ENCODE measurements at places on chromosomes 5 and 9. TPM values are rescaled to one million over a fixed set of nuclear protein-coding genes. Genes with fewer than 3 reads are reported as not detected.

Gene LMX1B
- not detected for total RNA-seq

Gene C9orf85
- 10.6 TPM for total RNA-seq

Gene DIPK1B
- total RNA-seq, result 0.76 TPM

Gene CCNO
- total RNA-seq, result 2.2 TPM

Gene TAF11L14
- not detected for total RNA-seq

Gene PCDHB15
- total RNA-seq, result 0.44 TPM

Gene SV2C
- total RNA-seq, result 0.12 TPM

Gene RGS7BP
- 0.12 TPM for total RNA-seq

Gene DMGDH
- total RNA-seq, result 0.60 TPM

Gene IL9
- total RNA-seq, result not detected

Gene SLIT3
- 3.5 TPM for total RNA-seq

Gene GRIN1
- total RNA-seq, result 0.12 TPM

Gene LCN12
- total RNA-seq, result 0.80 TPM

Gene AQP3
- total RNA-seq, result 1,467 TPM

Gene TMEM174
- not detected for total RNA-seq

Gene FOXD4L3
- not detected for total RNA-seq

Gene TNC
- total RNA-seq, result 56.6 TPM

Gene ZBED3
- 3.6 TPM for total RNA-seq

Gene BAAT
- 0.08 TPM for total RNA-seq

Gene PIP5KL1
- 4.3 TPM for total RNA-seq

Gene MARCHF11
- total RNA-seq, result not detected

Gene STK32A
- 0.04 TPM for total RNA-seq

Gene PCDHGA9
- 3.1 TPM for total RNA-seq

Gene ABCA1
- 23.9 TPM for total RNA-seq

Gene ROPN1L
- not detected for total RNA-seq

Gene FOXI1
- total RNA-seq, result 0.16 TPM

Gene FOXD4L5
- total RNA-seq, result not detected

Gene SPATA31A3
- not detected for total RNA-seq

Gene TMEM232
- total RNA-seq, result 0.56 TPM

Gene AUH
- 10.4 TPM for total RNA-seq

Gene PCDHB8
- total RNA-seq, result 0.40 TPM

Gene MEGF9
- total RNA-seq, result 9.8 TPM

Gene PCSK5
- total RNA-seq, result 13.6 TPM

Data from esophagus mucosa (tissue), 1 donor.